ENCODE measurements at places on chromosomes 1 and 21. TPM values are rescaled to one million over a fixed set of nuclear protein-coding genes. Genes with fewer than 3 reads are reported as not detected.
A peak's percentile ranks its signal among the peaks of the same experiment; 100 is the strongest.

EFNA4 gene
- total RNA-seq, result 3.3 TPM

GRCh38 chr1:211951856-211952255 is 83.5 kb downstream of the INTS7 start:
- DNase-seq, result no peak
- no peaks in the 10 kb centered on the region for H3K4me1 ChIP-seq
- peaks cover 5% of the 10 kb centered on the region for H3K36me3 ChIP-seq
- H3K27ac ChIP-seq, result no peak overlapping the region
- no peaks in the 10 kb centered on the region for H3K27me3 ChIP-seq

DNA sequence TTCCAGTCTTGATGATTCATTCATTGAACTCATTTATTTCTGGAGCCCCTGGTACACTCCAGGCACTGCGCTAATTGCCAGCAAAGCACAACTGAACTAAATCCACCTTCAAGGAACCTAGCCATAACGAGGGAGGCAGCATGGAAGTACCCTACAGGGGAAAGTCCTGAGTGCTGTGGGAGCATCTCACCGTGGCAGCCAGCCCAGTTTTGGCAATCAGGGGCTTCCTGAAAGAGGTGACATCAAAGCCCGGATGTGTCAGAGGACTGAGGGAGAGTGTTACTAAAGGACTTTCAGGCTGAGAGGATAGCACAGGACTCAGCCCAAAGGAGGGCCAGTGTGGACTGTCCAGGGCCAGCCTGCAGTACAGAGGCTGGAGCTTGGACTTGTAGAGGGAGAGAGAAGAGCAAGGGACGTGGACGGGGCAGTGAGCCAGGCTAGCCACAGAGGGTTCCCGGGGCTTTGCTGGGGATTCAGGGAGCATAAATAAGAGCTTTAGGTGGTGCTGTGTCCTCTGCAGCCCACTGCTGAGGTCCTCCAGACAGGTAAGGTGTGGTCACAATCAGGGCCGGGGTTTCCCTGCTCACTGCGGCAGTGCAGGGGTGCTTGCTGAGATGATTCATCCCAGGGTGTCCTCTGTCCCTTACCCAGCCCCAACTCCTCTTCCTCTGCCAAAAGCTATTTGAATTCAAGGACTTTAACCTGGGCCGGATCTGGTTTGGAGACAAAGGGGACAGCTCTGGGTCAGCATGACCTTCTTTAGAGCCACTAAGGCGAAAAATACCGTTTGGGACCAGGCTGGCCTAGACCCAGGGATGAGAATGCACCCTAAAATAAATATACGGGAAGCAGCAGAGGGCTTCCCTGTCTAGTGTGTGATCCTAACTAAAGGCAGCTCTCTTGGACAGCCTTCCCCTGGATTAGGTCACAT is 128.3 kb downstream of the EDEM3 start:
- no peaks in the 10 kb centered on the region for H3K36me3 ChIP-seq
- no peaks in the 10 kb centered on the region for H3K27me3 ChIP-seq
- no peak for DNase-seq
- no peak overlapping the region for H3K27ac ChIP-seq

DNA sequence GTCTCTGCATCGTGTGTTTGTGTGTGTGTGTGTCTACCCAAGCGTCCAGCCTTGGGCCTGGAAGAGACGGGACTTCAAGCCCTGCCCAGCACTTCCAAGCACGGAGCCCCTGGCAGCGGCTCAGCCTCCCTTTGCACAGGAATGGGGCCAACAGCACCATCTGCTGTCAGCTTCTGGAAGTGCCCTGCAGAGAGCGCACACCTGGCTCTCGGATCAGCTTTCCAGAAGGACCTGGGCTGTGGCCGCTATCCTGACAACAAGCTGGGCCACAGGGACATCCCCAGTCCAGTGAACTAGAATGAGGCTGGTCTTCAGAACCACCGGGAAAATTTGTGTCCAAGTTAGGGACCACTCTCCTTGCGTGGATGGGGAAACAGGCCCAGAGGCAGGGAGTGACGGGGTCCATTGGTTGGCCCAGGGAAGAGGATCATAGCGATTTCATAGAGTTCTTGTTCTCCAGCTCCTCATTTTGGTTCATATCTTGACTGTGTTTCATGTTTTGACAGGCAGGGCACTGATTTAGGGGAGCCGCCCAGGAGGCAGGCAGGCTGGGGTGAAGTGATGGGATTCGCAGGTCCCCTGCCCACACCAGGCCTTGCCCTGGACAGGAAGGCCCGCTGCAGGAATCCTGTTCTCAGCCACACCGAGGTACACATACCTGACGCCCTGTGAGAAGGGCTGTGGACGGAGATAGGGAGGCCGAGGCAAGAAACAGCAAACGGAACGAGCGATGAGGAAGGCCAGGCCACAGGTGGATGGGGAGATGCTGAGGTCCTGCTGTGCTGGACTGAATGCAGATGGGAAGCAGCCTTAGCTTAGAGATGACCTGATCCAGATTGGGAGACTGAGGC is 38.4 kb downstream of the TAS1R2 start:
- H3K4me1 ChIP-seq, result no peaks in the 10 kb centered on the region
- peak; percentile 49 for DNase-seq
- H3K27ac ChIP-seq, result no peak overlapping the region
- no peak overlapping the region for H3K4me3 ChIP-seq
- H3K36me3 ChIP-seq, result no peaks in the 10 kb centered on the region
- peaks cover 37% of the 10 kb centered on the region for H3K27me3 ChIP-seq

GRCh38 chr1:204975568-204976235 is 67.3 kb upstream of the CNTN2 start:
- peak; percentile 12 for DNase-seq
- H3K27ac ChIP-seq, result no peak overlapping the region
- H3K4me1 ChIP-seq, result no peaks in the 10 kb centered on the region
- H3K4me3 ChIP-seq, result no peak overlapping the region
- peaks cover 3% of the 10 kb centered on the region for H3K27me3 ChIP-seq
- H3K36me3 ChIP-seq, result no peaks in the 10 kb centered on the region

DNA sequence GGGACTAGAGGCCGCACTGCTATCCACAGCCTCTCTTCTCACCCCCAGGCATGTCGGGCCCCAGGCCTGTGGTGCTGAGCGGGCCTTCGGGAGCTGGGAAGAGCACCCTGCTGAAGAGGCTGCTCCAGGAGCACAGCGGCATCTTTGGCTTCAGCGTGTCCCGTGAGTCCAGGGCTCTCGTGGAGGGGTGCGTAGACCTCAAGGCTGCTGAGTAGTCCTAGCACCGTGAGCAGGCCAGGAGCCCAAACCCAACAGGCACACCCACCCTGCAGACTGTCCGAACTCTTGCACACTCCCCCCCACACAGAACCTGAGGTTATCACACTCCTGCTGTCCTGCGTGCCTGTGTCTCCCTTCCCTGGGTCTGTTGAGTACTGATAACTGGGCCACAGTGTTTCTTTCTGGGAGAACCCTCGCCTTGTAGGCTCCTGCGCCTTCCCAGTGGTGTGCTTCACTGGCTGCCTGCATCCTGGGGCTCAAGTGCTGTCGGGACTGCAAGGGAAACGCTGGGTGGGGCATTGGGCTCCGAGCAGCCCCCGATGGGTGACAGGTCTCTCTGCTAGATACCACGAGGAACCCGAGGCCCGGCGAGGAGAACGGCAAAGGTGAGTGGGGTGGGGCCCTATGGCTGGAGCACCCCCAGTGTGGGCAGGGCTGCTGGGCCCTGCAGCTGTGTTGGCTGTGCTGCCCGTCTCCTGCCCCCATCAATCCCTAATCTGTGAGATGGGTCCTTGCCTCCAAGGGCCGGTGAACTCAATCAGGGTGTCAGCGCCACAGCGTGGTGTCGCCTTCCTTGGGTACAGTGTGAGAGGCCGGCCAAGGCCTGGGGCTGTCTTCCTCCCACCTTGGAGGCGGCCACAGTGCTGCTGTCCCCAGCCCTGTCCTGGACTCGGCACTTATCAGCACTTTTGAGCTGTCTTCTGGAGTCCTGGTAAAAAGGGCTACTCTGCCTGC is 4.0 kb upstream of the GJC2 start:
- peaks cover 56% of the 10 kb centered on the region for H3K36me3 ChIP-seq
- H3K27ac ChIP-seq, result no peak overlapping the region
- peaks cover 53% of the 10 kb centered on the region for H3K4me1 ChIP-seq
- H3K4me3 ChIP-seq, result no peak overlapping the region
- DNase-seq, result no peak
- H3K27me3 ChIP-seq, result no peaks in the 10 kb centered on the region

All from CD4-positive, alpha-beta T cell (primary cell).